ENCODE measurements at places on chromosomes 7 and 10.

DNA sequence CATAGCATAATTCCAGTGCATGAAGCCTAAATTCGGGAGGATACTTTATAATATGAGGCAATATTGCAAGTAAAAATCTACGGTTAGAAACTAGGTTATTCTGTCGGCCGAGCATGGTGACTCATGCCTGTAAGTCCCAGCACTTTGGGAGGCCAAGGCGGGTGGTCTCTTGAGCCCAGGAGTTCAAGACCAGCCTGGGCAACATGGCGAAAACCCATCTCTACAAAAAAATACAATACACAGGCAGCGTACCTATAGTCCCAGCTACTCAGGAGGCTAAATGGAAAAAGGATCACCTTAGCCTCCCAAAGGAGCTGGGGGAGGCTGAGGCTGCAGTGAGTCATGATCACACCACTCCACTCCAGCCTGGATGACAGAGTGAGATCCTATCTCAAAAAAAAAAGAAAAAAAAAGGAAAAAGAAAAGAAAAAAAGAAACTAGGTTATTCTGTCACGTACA, 14.2 kb downstream of the SKAP2 start:
- no peak for DNase-seq

GRCh38 chr10:117537904-117538524, 4.5 kb upstream of the EMX2 start:
- no peak for DNase-seq

DNA sequence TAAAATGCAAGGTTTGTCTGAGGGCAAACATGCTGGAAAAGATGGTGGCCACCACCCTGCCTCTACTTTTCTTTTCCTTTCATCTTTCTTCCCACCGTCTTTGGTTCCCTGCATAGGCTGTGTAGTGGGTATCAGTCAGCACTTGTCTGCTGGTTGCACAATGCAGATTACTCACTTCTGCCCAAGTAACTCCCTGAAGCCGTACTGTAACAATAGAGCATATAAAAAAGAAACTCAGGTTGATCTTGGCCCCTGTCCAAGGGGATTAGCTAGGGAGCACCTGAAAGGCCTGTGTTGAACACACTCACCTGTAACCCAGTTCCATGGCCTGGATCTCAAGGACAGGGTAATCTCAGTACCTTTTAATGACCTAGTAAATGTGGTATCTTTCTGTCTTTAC, 533.0 kb upstream of the GALNT17 start:
- DNase-seq, result no peak

- DNase-seq, result peak; percentile 3
These were observed 178.1 kb downstream of the TMEM178B start for GRCh38 chr7:141251957-141252356.

DNA sequence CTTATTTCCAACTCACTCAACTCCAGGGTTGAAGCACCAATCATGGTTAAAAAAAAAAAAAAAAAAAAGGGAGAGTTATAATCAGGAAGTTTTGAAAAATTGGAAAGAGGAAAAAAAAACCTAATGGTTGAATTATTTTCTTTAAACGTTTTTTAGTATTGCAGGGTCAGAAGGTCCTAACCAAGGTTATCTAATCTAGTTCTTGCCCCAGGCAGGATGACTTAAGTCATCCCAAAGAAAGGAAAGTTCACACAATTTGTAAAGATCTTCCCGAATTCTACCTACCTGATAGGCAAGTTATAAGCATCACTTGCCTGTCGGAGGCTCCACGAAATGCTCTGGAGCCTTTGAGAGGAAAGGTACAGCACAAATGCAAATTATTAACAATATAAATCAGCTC, 208.1 kb upstream of the PLXNA4 start:
- no peak for DNase-seq

DNA sequence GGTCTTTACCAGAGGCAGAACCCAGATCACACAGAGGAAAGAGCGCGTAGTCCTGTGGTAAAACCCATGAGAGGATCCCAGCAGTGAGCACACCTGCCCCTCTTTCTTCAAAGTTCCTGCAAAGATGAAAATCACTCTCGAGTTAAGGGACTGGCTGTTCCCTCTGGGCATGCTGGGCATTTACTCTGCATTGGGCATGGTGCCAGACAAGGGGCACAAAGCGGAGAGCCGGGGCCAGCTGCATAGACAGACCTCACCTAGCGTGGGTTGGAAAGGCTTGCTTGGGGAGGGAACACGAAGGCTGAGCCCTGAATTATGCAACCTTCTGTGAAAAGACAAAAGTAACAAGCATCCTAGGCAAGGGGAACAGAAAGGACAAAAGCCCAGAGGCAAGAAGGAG, 120.0 kb upstream of the TCERG1L start:
- DNase-seq, result no peak

DNA sequence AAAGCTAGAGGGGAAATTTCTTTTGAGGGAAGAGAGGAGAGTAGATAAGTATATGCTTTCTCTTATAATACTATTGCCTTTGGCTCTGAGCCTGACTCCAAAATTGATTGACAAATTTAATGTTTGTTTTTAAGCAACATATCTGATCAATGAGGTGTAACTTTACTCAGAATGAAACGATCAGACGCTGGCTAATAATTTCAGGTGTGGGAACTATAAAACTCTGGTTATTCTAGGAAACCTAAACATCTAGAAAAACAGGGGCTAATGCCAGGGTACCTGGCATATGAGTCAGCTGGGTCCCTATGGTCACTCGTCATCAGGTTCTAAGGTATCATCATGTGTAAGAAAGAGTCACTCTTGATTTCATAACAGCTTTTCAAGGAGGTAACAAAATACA, 139.7 kb downstream of the ATE1 start:
- no peak for DNase-seq

- DNase-seq, result no peak
These were observed 238.7 kb downstream of the SEC23IP start for GRCh38 chr10:120131183-120131582.
